MM.1S (cell line): ENCODE measurements at places on chromosomes 2 and 18.

GRCh38 chr2:161576421-161576820 lies 47.8 kb upstream of the SLC4A10 start:
- DNase-seq, result no peak

DNA sequence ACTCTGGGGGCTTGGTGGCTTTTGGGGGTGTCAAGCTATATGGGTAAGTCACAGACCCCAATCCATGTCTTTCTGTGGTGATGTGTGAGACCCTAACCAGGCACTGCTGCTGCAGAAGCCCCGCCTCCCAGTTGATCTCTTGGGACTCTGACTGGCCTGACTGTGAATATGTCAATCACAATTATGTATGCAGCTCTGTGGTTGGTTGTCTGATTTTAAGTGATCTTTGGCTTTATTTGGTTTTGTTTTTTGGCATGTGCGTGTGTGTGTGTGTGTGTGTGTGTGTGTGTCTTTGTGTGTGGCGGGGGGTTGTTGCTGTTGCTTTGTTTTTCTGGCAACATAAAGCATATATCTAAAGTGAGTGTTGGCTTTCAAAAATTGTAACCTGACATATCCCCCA lies 78.5 kb upstream of the GLS start:
- DNase-seq, result no peak

DNA sequence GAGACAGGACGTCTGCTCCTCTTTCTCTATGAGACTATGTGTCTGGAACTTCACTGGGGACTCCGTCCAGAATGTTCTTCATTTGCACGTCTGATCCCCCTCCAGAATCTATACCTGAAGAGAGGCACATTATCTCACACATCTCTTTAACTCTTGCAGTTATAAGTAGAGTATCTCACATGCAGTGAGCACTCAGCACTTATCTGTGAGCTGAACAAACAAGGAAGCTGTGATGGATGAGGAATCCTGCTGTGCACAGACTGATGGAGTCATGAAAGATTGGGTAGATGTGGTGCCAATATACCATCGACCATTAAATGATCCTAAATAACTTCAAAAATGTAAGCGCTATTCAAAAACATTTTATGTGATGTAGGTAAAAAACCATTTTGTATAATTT lies 888.3 kb upstream of the CELF4 start:
- no peak for DNase-seq

DNA sequence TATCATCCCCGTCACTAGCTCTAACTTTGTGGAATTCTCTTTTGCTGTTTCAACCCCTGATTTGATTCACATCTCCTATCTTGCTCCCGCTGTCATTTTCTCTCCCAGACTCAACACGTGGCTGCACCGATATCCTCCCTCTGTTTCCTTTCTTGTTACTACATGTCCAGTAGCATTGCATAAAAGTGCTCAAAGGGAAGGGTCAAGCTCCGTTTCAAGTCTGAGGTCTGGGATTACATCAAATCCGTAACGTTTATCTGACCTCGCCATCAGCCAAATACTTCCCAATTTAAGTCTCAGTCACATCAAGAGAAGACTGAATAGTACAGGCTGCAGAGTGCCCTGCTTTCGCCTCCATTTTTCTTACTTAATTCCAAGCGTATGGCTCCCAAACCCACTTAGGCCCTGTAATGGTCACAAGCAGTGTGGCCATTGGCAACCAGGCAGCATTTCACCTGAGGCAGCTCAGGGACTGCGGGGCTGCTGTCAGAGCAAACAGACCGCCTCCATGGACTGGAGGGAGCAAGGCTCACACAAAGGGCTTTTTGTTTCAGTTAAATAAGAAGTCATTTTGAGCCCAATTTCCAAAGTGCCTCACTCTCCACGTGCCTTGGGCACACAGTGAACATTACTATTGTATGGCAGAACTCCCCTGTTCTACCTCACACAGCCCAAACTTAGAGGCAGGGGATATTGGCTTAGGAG lies 217.8 kb downstream of the BCL11A start:
- no peak for DNase-seq

GRCh38 chr2:239295377-239296019 lies 105.3 kb downstream of the HDAC4 start:
- no peak for DNase-seq

GRCh38 chr2:10120877-10121574 lies 1.5 kb upstream of the RRM2 start:
- peak; percentile 62 for DNase-seq

- DNase-seq, result no peak
Observed at GRCh38 chr2:41572154-41572553, 475.7 kb upstream of the PKDCC start.

- no peak for DNase-seq
Observed at GRCh38 chr2:3466966-3467365, 52.4 kb downstream of the ADI1 start.
